T follicular helper cell (primary cell): ENCODE measurements at places on chromosomes 6 and 20.
A peak's percentile ranks its signal among the peaks of the same experiment; 100 is the strongest.

DNA sequence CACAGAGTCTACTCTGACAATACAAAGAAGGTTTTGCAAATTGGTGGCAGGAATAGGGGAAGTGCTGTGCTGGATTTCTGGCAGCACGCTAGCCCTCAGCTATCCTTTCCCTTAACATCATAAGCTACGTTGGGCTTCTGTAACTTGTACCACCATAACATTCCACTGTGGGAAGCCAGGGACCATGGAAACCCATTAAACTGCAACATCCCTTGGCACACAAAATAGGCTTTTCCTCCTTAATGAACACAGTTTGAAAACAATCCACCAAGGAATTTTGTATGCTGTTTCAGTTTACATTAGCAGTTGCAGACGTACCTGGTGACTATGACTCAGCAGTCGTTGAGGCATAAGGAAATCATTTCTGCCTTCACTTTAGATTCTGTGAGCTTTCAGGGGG is 203.9 kb upstream of the RAB32 start:
- no peak for DNase-seq

DNA sequence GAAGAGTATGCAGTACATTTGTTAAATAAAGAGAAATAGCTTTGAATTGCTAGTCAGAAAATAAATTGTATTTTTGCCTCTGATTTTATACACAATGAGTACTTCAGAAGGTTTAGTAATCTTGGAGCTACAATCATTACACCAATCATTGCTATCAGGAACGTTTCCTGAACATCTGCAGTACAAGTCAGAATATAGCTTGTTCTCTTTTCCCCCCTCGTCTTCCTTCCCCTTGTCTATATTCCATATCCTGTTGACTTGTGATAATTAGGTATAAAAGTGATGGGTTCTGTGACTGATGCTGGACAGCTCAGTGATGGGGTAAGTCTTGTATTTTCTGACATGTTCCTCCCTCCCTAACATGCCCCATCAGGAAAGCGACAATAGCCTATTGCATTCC is 94.0 kb downstream of the AHI1 start:
- DNase-seq: no peak

DNA sequence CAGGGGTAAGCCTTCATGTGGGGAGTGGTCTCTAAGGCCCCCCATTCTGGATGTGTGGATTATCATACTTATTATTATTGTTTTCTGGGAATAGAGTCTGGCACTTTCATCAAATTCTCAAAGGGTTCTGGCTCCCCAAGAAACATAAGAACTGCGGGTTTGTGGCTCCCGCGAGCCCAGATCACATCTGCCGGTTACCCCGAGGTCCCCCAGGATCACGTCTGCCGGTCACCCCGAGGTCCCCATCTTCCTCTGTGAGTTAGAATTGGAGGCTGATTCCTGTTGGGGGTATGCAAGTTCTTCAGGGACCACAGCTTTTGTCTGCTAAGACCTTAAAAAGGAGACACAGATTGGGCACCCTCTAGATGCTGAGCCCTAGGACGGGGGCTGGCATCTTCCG is 116.7 kb upstream of the FRMD1 start:
- DNase-seq: no peak

DNA sequence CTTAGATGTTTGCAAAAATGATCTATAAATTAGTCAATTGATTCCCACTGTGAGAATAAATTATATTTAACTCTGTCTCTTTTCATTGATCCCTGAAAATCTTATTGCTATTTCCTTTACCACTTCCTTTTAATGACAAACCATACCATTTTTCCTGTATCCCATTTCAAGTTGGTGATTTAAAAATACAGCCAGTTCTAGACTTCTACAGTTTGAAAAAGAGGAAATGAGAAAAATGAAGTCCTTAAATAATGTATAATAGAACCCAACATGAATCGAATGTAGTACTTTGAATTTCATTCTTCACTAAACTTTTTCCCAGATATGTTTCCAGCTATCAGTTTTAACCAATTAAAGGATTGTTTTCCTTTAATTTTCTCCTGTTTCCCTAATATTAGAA is 29.5 kb upstream of the SDHAF4 start:
- DNase-seq: no peak

- DNase-seq: no peak
Observed at GRCh38 chr6:134049586-134049985, 2.8 kb downstream of the SLC2A12 start.

DNA sequence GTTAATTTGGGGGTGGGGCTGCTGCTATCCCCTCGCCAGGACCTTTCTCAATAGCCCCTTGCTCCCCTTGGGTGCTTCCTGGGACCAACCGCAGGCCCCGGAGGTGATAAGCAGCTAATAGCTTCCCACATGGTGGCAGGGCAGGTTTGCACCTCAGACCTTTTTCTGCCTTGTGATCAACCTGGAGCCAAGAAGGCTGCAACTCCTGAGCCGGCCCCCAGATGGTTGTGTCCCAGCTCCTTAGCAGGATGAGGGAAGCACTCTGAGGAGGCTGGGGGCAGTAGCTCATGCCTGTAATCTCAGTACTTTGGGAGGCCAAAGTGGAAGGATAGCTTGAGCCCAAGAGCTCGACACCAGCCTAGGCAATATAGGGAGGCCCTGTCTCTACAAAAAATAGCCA is 85.5 kb downstream of the BMP7 start:
- DNase-seq: no peak

DNA sequence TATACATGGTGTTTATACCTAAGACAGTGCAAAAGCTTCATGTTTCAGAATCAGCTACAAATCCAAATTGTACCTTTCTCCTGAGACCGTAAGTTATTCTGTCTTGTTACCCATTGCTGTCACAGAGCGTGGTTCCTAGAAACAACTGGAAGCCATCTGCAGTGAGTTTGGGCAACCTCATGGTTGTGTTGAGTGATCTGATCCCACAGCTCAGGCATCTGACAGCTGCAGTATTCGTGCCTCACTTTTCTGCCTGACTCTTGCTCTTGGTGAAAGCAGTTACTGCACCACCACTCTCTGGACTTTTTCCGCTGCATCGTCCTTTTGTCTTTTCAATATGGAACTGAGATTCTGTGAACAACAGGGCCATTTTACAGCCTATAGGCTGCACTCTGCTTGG is 752.6 kb downstream of the MAFB start:
- DNase-seq: no peak

GRCh38 chr6:28267695-28268059 is 734 bp downstream of the ZSCAN26 start:
- no peak for DNase-seq

- peak; percentile 29 for DNase-seq
Observed at GRCh38 chr20:47677635-47678453, 107.4 kb downstream of the SULF2 start.

- DNase-seq: no peak
Observed at GRCh38 chr6:107128577-107128976, 13.3 kb upstream of the BEND3 start.

GRCh38 chr6:106785298-106785697 is 155.9 kb downstream of the QRSL1 start:
- no peak for DNase-seq

GRCh38 chr20:13119583-13119982 is 101.5 kb upstream of the ISM1 start:
- DNase-seq: peak; percentile 17

GRCh38 chr6:23357185-23357766 is 768.7 kb upstream of the NRSN1 start:
- no peak for DNase-seq

- no peak for DNase-seq
Observed at GRCh38 chr20:57148263-57148662, 118.2 kb downstream of the BMP7 start.

- no peak for DNase-seq
Observed at GRCh38 chr20:22533823-22534751, 50.3 kb downstream of the FOXA2 start.

DNA sequence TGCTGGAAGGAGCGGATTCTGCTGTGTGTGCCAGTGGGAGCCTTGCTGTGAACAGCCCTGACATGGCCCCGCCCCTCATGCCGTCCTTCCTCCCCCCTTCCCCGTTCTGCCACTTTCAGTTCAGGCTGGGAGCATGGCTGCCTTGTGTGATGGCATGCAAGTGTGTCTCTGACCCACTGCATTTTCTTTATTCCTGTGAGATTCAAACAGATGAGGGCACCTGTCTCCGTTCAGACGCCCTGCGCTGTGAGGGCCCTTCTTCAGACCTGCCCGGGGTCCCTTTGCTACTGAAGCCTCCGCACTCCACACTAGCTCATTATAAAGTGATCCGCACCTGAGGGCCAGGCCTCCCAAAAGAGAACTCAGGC is 88.3 kb downstream of the TAF4 start:
- DNase-seq: no peak

- no peak for DNase-seq
Observed at GRCh38 chr20:41951615-41952014, 333.4 kb upstream of the CHD6 start.

GRCh38 chr6:43915208-43915869 is 145.3 kb downstream of the VEGFA start:
- no peak for DNase-seq

DNA sequence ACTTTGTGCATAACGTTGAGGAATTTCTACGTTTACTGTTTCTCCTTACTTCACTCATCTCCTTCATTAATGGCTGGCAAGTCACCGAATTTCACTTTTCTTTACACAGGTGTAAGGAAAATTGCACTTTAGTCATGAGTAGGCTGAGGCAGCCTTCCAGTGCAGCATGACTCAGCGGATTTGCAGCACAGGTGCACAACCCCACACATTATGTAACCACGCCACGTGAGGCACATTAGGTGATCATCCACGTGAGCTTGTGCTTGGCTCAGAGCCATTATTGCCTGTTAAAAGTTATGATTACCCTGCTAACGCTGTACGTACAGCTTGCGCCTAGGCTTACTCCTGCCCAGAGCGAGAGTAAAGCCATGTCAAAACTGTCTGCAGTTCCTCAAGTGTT is 158.8 kb downstream of the NKAIN2 start:
- DNase-seq: no peak

DNA sequence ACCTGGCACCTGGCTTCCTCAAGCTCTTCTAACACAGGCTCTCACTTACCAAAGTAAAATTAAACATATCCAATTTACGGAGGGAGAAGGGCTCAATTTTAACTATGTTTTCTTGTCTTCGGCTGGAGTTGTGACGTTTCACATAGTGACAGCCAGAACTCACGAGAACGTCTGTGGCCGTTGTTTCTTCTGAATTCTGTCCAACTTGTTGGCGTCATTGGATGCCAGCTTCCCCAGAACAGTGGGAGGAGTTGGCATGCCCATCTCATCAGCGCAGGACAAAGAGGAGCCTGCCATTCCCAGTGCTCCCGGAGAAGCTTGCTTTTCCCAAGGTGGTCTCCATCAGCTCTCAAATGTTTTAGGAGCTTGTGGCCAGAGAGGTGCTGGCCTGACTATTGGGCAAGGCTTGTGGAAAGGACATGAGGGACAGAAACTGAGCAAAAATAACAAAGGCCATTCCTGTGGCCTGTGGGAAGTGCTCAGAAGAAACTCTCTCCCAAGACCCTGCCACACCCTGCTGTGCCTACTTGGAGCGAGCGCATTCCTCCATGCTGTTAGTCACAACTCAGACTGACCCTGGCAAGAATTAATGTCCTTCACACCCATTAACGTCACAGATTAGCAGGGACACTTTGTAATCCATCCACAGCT is 265.4 kb upstream of the CDH4 start:
- DNase-seq: no peak

- no peak for DNase-seq
Observed at GRCh38 chr6:38182426-38182825, 362.9 kb downstream of the ZFAND3 start.

- no peak for DNase-seq
Observed at GRCh38 chr6:11682561-11682975, 96.0 kb downstream of the ADTRP start.

GRCh38 chr20:45105317-45105716 is 4.4 kb upstream of the KCNS1 start:
- DNase-seq: no peak

DNA sequence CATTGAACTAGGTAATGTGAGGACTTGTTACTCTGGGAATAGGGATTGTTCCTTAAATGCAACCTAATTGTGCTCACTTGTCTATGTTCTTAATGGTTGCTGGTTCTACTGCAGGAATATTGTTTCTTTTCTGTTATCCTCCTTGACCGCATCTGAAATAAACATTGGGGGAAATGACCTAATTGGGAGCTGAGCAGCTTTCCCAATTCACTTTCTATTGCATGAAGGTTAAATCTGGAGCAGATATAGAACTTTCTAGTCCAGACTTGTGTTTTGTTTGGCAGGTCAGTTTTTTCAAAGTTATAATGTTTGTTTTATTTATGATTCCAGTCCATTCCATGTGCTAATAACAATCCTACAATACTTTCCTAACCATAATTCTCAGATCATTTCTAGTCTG is 981.0 kb upstream of the CITED2 start:
- no peak for DNase-seq
